ENCODE measurements at places on chromosomes 12 and 14.
A peak's percentile ranks its signal among the peaks of the same experiment; 100 is the strongest.

DNA sequence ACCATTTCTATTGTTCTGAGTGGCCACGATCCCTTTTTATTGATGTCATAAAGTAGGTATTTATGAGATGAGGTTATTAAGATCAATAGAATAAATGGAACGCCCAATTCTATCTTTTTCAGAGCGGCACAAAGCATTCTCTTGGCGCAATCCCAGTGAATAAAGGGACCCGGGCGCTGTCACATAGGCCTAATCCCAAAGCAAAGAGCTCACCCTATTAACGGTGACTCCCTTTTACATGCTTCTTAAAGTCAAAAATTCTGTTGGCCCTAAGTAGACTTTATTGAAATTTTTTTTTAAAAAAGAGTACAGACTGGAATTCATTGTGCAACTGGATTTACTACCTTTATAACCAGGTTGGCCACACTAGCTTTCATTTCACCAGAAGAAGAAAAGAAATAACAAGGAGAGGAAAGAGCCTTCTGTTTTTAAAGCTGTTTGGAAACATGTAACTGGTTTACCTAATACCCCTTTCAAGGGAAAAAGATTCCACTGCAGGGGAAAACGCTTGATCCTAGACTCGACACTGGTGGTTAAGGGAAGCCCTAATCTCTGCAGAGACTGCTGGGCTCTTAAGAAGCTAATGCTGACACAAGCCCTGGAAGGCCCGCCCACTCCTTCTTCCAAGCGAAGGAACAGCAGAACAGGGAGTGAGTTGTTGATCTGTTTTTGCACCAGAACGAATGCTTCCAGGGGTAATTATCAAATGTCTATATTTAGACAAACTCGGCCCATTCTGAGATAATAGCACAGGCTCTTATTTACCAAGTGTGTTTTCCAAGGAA is 381.2 kb downstream of the BCL11B start:
- no peak for DNase-seq

GRCh38 chr14:37597538-37597913 is 2.1 kb downstream of the TTC6 start:
- no peak for DNase-seq

DNA sequence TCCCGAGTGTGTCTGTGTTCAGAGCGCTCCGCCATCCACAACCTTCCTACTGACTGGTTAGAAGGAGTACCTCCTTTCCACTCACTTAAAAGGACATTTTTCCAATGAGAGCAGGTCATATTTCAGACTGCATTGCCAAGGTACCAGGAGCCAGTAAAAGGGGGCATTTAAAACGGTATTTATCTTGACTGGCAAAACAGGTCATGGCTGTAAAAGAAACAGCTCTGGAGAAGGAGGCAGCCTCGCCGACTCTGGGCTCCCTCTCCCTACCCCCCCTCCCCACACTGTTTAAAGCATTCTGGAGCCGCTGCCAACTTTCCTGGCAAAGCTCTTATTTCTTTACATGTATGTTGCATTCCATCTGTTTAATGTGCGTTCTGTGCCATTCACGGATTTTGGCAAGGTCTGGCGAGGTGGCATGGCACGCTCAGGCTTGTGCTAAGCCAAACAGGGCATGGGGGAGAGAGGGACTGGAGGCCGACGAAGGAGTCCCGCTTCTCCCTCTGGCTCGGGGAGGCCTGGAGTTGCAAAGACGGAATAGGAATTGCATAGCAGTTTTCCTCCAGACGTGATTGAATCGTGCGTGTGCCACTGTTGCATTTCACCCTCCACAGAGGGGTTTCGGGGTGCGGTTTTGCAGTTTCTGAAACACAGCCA is 41.2 kb upstream of the MED13L start:
- DNase-seq, result no peak

DNA sequence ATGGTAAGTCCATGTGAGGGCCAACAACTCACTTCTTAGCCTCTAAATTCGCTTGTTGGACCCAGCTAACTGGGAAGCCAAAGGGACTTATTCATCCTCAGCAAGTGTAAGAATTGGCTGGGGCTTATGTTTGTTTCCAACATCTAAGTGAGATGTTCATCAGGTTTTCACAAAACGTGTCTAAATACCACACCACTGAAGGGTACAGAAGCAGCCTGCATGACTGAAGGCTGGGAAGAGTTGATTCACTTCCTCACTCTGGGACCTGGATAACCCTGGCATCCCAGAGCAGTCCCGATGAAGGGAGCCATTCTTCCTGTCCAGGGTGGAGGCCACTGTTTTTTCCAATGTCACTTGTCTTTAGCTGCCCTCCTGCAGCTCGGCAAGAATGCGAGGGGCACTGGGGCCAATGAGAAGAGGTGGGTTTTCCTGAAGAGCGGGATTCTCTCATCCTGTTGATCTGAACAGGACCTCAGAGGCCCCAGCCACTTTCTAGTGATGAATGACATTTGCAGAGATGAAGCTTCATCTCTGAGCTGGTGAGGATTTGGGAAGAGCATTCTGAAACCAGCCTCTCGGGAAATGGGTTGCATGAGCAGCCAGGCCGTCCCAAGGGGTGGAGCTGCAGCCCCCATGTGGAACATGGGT is 12.2 kb upstream of the COL2A1 start:
- no peak for DNase-seq

DNA sequence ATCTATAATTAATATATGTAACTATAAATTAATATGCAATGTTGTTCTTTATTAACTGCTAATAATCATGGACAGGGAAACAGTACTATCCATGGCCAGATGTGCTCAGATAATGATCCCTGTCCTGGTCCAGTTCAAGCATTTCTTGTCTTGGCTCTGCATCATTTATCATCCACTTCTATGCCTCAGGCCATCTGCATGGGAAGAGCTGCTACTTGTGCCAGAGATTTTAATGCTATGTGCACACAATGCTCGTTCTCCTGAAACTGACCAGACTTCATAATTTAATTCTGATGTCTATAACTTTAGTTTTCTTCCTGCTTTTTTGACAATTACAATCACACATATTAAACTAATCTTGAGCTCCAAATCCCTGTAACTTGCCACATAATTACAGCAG is 11.2 kb upstream of the TMX1 start:
- DNase-seq, result no peak

DNA sequence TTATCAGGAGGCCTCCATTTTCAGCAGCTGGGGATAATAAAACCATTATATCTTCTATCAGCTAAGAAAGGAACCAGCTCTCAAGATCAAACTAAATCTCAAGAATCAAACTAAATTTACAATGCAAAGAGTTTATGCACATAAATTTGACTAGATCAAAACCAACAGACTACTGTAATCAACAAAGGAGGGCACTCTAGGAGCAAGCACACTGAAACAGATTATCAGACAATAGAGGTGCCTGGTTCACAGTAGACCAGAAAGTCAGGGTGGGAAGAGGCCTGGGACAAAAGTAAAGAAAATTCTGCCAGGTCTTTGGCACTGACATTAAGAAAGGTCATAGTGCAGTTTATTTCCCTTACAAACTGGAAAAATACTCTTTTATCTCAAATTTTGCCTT is 61.0 kb downstream of the HECTD4 start:
- DNase-seq, result no peak

- DNase-seq, result no peak
These were observed 14.7 kb downstream of the SERPINA5 start for GRCh38 chr14:94595912-94596311.

GRCh38 chr14:58469309-58469708 is 41.8 kb downstream of the KIAA0586 start:
- DNase-seq, result no peak

GRCh38 chr12:123050331-123050831 is 69.9 kb downstream of the ARL6IP4 start:
- DNase-seq, result no peak

- DNase-seq, result no peak
These were observed 235.3 kb downstream of the CCDC91 start for GRCh38 chr12:28425526-28425925.

DNA sequence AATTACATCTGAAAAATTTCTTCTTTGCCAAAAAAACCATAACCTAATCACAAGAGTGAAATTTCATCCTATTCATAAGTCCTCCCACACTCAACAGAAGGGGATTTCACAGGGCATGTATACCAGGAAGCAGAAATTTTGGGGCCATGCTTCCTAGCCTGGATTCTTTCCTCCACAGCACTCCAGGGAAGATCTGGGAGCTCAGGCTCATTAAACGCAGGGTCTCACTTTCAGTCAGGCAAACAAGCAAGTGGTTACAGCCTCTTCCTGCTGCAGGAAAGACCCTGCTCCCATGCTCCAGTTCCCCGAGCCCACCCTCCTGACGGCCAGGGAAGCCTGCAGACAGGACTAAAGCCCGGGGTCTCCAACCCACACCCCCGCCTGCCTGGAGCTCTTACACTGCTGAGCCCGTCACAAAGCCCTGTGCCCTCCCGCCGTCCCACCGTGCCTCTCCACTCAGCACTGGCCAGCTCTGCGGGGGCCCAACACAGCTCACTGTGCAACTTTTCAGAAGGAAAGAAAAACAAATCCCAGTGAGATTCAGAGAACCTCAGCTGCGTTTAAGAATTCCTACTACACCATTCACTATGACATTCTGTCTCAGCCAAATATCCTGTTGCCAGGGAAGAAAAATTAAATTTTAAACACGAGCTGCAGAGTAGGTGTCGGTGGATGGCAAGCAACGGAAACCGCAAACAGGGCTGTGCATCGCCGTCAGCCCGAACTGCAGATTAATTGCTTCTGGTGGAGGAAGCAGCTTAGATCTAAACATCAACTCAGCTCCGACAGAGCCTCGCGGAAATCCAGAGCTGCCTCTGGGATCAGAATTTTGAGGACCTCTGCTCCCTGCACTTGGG is 106.7 kb upstream of the SFSWAP start:
- peak; percentile 33 for DNase-seq

- DNase-seq, result no peak
These were observed 208.3 kb downstream of the SYNE2 start for GRCh38 chr14:64061115-64061514.

GRCh38 chr14:55645145-55645544 is 65.1 kb downstream of the KTN1 start:
- no peak for DNase-seq

DNA sequence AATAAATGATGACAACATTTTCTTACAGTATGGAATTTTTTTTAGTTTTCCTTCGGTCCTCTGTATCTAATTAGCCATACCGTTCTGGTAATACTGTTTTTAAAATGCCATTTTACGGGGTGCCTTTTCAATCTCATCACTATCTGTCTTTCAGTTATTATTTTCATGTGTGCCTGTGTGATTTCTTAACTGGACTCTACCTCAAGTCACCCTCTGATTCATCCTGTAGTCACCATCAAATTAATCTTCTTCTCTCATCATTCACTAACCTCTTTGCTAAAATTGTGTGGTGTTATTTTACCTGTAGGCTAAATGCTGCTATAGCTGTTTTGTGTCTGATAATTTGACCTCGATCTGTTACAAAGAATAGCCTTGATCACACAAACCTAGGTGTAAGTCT is 16.0 kb upstream of the CCT2 start:
- DNase-seq, result no peak
